Hypothalamus (tissue), 51 donors: ENCODE measurements at places on chromosomes 13 and 19.

DNA sequence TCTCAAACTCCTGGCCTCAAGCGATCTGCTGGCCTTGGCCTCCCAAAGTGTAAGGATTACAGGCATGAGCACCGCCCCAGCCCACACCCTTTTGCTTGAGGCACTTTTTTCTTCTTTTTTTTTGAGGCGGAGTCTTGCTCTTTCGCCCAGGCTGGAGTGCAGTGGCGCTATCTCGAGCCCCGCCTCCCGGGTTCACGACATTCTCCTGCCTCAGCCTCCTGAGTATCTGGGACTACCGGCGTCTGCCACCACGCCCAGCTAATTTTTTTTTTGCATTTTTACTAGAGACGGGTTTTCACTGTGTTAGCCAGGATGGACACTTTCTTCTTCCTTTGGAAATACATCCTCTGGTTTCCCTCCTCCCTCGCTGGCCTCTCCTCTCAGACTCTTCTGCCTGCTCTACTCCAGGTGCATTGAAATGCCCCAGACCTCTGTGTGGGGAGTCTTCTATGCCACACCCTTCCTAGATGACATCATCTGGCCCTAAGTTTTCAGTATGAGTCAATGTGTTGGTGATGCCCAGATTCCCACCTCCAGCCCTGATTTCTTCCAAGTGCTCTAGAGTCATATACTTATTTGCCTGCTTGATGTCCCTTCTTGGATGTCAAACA, 20.7 kb upstream of the TPT1 start:
- DNase-seq, result no peak

GRCh38 chr19:6963244-6963852, 57.9 kb downstream of the MBD3L2B start:
- DNase-seq, result no peak

GRCh38 chr13:113656003-113656588, 1.9 kb downstream of the ATP4B start:
- no peak for DNase-seq

DNA sequence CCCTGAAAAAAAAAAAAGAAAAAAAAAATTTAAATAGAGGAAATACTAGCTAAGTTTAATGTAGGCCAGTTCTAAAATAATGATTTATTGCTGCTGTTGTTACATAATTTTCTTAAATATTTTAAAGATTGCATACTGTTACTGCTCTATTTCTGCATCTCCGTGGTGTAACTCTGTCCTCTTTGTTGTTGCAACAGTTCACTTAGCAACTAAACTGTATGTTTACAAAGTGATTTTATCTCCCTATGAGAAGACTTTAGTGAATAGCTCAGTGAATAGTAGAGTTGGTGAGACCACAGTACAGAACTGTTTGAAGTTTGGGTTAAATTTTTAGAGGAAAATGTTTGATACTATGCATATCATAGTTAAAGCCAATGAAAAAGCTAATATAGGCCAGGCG, 19.4 kb downstream of the BRCA2 start:
- no peak for DNase-seq

GRCh38 chr19:23507446-23507845, 112.2 kb upstream of the ZNF91 start:
- DNase-seq, result no peak

- no peak for DNase-seq
Measured at GRCh38 chr13:113084943-113085540, 20.5 kb upstream of the F7 start.

DNA sequence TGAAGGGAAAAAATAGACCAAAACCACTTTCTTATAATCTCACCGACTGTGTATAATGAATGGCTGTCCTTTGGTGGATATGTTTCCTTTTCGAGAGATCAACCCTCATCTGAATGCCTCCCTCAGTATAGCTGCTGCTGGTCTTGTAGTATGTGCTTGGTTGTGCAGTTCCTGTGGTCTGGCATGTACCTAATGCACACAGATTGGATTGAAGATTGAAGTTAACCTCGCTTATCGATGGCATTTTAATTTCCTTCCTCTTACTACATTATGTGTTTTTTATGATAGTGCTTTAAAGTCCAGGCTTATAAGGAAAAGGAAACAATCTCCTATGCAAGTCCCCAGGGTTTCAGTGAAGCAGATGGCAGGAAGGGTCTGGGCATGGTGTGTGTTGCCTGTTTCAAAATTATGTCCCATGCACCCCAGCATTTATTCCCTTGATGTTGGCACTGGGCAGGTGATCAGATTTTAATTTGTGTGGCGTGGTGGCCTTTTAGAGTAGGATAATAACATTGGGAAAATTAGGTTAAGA, 334.1 kb downstream of the SHISA2 start:
- DNase-seq, result no peak

- no peak for DNase-seq
Measured at GRCh38 chr13:112069061-112069844, 2.3 kb downstream of the SOX1 start.

- DNase-seq, result no peak
Measured at GRCh38 chr13:99055281-99055680, 77.4 kb upstream of the DOCK9 start.

- DNase-seq, result no peak
Measured at GRCh38 chr13:23021906-23022305, 158.9 kb upstream of the SGCG start.

- DNase-seq, result no peak
Measured at GRCh38 chr19:55075371-55075998, at the start of gene EPS8L1. EPS8L1 (plus strand) TSS chr19:55075869; CDS start chr19:55076445, 576 bp downstream.

GRCh38 chr13:44795176-44795575, 194.1 kb downstream of the NUFIP1 start:
- DNase-seq, result no peak

DNA sequence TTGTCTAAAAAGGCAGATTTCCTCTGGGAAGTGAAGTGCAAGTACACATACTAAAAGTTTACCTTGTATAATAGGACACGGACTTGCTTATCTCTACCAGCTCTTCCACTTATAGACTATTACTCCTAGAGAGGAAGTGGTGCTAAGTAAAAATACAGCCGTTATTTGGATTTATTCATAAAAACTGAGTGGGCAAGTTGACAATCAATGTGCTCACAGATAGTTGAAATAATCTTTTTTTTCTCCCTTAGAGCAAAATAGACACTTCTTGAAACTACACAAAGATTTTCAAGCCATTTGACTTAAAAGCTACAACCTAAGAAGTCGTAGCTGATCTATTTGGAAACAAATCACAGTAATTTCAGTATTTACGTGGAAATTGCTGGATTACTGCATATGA, 2584.7 kb upstream of the PCDH20 start:
- no peak for DNase-seq

DNA sequence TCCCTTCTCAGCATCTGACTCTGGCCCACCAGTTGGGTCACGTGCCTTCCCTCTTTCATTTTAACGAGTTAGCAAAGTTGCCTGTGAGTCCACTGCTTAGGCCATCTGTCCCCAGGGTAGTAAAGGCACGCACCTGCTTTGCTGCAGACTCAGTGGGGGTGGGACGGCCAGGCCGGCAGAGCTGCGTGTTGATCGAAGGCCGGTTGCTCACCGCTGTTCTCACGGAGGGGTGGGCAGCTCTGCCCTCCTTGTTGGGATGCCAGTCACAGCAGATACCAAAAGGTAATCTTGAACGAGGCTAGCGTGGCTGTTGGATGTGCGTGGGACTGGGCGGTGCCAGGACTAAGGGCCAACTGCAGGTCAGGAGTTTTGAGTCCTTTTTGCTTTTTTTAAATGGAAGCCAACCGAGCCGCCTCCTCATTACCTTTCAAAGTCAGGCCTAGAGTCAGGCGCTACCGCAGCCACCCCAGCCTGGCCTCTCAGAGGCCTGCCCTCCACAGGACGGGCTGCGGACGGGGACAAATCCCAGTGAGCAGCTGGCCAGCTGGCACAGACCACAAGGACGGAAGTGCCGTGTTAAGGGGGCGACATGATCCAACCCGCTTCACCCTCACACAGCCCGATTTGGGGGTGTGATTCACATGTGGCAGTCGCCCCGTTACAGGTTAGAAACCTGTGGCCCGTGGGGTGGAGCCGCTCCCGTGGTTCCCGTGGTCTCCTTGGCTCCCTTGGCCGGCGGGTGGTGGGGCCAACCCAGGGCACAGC, 20.6 kb downstream of the ADPRHL1 start:
- no peak for DNase-seq

DNA sequence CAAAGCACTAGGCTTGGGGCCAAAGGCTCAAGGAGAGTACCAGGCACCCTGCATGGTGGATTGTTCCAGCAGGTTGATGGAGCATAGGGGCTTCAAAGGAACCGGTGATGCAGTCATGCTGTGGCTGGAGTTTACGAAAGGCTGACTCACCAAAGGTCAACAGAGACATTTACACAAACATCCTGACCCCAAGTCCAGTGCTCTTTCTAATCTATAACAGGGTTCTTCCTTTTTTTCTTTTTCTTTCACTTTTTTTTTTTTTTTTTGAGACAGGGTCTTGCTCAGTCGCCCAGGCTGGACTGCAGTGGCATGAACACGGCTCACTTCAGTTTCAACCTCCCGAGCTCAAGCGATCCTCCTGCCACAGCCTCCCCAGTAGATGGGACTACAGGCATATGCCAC, 35.6 kb upstream of the TPTE2 start:
- no peak for DNase-seq

- no peak for DNase-seq
Measured at GRCh38 chr13:82341116-82341515, 1541.2 kb downstream of the SLITRK1 start.

DNA sequence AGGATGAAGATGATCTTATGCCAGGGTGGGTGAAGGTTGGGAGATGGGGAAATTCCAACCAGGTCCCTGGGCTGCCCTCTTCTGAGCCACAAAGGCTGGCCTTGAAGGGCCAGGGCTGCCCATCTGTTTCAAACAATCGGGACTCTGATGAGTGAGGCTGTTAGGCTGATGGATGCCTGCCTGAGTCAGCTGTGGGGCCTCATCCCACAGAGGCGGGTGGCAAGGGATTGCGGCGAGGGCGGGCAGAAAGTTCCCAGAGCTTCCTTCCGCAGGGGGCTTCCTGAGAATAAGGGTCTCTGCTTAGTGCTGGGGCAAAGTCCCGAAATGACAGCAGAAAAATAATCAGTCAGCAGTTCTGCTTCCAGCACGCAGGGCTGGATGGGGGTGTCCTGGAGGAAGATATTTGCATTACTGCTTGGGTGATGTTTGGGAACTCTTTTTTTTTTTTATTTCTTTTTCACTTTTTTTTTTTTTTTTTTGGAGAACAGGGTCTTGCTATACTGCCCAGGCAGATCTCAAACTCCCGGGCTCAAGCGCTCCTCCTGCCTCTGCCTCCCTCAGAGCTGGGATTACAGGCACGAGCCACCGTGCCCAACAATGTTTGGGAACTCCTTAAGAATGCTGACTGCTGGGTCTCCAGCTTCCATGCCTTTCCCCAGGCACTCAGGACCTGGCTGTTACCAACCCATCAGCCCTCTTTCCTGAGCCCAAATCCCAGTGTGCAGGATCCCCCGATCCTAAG, 14.1 kb downstream of the SH3GL1 start:
- DNase-seq, result peak; percentile 52

GRCh38 chr13:93977986-93978385, 501.5 kb downstream of the DCT start:
- DNase-seq, result no peak

- DNase-seq, result no peak
Measured at GRCh38 chr13:113663934-113664333, 3.1 kb upstream of the GRK1 start.

DNA sequence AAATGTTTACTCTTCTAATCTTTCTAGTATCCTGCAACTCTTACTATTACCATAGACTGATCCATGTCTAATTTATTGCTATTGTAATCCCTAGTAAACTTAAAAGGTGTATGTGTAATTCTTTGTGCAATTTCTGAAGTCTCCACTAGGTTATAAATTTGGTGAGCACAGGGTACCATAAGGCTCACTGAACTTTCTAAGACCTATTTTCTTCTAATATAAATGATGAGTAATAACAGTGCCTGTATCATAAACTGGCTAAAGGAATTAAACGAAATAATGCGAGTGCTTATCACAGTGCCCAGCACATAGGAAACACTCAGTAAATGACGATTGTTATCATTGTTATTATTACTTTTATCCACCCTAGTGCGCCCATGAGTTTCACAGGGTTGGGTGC, 119.1 kb downstream of the KLF12 start:
- DNase-seq, result no peak

DNA sequence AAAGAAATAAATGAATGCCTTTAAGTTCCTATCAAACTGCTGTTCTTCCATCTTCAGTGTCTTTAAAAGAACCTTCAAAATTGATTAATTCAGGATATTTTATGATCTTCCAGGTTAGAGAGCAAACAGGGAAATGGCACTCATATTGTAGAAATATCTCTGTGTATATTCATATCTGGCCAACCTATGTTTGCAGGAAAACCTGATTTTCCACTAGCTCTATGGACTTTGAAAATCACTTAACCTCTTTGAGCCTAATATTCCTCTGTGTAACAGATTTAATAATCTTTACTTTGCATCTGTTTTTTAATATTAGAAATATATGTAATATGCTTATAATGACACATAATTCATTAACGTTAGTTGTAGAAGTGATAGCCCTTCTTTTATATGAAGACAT, 227.7 kb upstream of the ATXN8OS start:
- no peak for DNase-seq

DNA sequence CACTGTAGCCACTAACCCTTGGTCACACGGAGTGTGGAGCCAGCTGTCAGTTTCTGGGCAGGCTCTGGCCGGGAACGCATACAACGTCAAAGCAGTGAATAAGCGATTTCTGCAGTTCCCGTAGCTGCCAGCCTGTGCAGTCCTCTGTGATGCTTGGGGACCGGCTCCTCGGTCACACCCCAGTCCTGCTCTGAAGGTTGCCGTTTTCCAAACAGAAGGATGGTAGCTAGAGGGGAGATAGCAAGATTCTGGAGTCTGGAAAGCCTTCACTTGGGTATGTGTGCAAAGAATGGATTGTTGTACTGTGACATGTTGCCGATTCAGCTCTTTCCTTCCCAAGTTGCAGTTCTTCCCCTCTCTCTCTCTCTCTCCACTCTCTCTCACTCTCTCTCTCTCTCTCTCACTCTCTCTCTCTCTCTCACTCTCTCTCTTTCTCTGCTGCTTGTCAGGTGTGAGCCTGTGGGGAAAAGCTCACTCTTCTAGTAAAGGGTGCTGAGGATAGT, 38.7 kb upstream of the C1QTNF9 start:
- peak; percentile 84 for DNase-seq

DNA sequence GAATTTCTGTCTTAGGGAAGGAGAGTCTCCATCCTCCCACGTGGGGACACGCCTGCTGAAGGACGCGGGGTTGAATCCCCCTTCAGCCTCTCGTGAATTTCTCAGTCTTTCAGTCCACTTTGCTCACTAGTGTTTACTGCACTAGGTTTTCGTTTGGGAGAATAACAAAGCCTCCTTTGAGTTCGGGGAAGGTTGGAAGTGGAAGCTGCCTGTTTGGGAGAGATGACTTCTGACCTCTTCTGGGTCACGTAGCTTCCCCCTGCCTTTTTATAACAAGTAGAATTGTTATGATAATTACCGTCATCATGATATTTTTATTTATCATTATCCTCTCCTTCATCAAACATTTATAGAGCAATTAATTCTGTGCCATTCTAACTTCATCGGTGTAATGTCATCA, 60.7 kb downstream of the ATP11A start:
- DNase-seq, result no peak

DNA sequence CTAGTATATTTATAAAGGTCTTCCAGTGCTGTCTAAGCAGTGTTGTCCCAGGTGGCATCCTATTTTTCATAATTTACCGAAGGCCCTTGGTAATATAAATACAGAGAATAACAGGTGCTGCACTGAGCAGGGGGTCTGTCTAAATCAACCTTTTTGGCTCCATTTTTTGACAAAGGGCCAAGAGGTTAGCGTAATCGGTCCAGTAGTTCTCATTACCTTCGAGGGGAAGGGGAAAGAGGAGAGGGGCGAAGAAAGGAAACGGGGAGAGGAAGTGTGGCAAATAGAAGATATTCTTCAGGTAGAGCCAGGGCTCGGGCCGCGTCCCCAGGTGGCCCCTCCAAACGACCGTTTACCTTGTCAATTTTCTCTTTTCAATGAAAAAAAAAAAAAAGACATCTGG, 749 bp upstream of the PAN3 start:
- no peak for DNase-seq
